ENCODE measurements at places on chromosomes 6 and 20.

DNA sequence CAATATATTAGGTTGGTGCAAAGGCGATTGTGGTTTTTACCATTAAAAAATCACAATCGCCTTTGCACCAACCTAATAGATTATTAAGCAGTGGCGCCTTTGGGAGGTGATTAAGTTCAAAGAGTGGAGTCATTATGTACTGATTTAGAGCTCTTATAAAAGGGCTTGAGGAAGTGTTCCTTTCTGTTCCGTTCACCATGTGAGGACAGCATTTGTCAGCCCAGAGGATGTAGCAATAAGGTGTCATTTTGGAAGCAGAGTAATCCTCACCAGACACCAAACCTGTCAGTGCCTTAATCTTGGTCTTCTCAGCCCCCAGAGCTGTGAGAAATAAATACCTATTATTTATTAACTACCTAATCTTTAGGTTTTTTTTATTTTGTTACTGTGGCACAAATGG is 542.1 kb upstream of the MAN1A1 start:
- no peak for DNase-seq

DNA sequence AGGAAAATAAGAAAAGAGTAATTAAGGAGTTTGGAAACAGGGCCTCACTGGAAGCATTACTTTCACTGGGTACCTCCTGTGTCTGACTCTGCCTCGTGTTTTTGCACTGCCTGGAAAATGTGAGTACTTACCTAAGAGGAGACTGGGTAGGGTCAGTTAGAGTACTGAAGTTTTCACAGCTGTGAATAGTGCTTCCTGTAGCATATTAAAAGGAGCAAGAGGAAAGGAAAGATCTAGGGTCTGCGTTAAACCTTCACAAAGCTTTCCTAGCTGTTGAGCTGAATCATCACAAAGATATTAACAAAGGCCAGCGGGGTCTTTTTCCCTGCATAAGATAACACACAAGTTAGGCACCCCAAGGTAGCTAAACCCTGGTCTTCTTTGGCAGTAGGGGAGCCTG is 82.3 kb downstream of the MLIP start:
- no peak for DNase-seq

- DNase-seq = no peak
Measured at GRCh38 chr20:34546751-34547181, 11.8 kb upstream of the MAP1LC3A start.

DNA sequence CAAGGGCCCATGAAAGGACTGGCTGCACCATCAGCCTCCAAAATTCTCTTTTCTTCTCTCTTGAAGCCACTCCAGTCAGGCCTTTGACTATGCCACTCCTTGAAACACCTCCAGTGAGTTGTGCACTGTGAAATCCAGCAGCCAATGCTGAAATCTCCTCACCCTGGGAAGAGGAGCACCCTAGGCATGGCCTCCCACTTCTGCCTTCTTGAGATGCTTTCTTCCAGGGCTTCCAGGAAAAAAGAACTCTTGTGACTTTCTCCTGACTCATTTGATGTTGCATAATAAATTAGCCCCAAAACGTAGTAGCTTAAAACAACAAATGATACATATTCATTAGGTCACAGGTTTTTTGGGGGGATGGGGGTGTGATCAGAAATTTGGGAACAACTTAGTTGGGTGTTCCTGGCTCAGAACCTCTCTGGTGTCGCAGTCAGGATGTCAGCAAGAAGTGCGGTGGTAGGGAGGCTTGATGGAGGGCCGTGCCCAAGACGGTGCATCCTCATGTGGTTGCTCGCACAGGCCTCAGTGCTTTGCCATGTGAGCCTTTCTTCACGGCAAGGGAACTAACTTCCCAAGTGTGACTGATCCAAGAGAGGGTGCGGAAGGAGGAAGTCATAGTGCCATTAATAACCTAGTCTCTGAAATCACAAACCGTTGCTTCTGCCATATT is 12.1 kb downstream of the NCR2 start:
- no peak for DNase-seq

- no peak for DNase-seq
Measured at GRCh38 chr20:13337090-13337784, 116.2 kb downstream of the ISM1 start.

- no peak for DNase-seq
Measured at GRCh38 chr6:167665698-167666330, 160.9 kb upstream of the AFDN start.

GRCh38 chr6:41066867-41067304 is 5.3 kb downstream of the OARD1 start:
- DNase-seq = peak; percentile 75

DNA sequence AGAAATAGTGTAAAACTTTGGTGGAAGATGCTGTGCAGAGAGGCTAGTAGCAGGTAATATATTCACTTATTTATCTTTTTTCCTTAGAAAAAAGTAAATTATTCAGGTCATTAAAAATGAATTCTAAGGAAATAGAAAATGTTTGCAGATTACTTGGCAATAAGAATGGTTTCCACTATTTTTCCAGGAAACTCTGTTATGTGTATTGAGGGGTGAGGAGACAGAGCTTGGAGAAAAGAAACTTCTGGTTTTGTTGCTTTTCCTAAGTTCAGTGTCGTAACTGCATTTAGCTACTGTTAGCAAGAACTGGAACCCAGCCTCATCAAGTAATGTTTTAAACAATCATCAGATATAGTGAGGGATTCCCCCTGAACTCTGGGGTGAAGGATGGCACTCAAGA is 79.2 kb upstream of the SMLR1 start:
- no peak for DNase-seq

- DNase-seq = no peak
Measured at GRCh38 chr6:73964241-73964854, 268.3 kb downstream of the CD109 start.

DNA sequence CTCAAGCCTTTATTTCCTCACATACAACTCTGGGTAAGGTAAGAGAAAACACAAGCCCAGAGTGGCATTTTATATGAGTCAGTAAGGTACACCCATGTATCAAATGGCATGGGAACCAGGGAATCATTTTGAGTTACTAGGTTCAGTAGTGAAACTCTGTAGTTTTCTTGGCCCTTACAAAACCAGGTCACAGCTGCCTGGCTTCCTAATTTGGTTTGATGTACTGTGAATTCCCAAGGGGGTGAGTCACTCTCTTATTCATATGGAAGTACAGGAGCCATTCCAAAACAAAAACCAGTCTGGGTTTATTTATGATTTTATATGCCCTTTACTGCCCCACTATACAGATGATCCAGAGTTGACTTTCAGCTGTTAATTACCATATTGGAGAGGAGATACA is 70.7 kb downstream of the PDE7B start:
- DNase-seq = no peak

- no peak for DNase-seq
Measured at GRCh38 chr6:63787021-63787420, 151.4 kb downstream of the PHF3 start.

DNA sequence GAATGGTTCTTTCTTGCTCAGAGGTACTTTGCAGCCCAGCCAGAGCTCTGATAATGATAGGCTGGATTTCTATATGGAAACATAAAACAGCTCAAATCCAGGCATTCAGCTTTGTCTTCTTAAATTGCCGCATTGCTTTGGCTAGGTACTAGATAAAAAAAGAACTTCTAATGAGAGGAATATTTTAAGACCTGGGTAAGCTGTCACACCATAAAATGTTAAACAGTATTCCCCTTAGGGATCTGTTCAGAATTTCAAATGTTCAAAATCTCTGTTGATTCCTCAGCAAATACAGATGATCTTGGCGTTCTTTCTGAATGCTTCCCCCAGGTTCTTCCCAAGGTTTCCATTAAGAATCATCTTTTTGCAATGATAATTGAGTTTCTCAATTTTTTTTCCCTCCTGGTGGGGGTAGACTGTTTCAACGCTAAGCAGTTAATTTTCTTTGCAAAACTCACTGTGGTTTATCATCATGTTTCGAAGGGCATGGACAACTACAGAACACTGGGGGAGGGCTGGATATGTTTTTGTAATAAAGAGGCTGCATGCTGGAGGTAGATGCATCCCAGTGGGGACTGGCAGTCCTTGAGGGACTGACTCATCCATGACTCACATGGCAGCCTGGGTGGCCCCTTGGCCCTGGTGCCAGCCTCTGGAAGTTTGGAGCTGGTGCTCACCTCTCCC is 31.0 kb downstream of the TIAM2 start:
- no peak for DNase-seq

DNA sequence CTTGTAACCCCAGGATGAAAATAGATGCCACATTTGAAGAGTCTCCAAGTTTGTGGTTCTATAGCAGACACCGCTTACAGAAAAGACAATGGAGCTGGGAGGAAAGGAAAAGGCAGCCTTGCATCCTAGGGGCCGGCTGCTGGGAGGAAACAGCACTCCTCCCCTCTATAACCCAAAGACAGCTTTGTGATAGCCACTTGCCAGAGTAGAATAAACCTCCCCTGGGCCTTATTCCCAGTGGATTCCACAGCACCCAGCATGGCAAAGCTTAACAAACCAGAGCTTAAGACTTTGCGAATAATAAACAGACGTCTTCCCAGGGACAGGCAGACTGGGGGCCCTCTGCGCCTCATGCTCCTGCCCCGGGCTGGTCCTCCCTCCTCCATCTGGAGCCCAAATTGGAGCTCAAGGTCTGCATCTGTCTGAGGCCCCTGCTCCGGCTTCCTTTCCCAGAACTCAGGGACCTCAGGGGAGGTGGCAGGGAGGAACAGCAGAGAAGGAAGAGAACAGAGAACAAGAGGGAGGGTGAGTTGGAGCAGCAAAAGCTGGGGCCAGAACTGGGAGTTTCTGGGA is 8.8 kb upstream of the TAF8 start:
- DNase-seq = no peak

DNA sequence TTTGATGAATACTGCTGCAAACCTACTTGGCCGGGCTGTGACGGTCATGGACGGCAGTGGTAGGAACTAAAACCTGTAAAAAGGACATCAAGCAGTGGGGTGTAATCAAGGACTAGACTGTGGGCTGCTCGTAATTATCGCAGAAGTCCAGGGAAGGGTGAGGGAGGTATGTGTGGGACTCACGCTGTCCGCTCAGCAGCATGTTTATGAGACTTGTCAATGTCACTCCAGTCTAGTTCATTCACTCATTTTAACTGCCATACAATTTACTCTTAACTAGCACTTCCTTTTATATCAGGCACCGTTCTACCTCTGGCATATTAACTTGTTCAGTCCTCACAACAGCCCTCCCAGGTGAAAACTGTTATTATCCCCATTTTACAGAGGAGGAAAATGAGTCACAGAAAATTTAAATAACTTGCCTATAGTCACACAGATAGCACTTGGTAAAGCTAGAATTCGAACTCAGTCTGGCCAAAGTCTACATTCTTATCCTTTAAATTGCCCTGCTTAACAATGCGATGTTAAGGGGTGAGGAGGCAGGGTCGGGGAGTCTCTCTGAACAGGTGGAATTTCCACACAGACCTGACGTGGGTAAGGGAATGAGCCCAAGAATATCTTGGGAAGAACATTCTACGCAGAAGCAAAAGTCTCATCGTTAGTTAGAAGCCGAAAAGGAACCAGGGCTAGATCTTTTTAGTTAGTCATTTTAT is 4.1 kb downstream of the PNPLA1 start:
- no peak for DNase-seq
